ENCODE measurements at places on chromosomes 6 and 20. TPM values are rescaled to one million over a fixed set of nuclear protein-coding genes. Genes with fewer than 3 reads are reported as not detected.

The CCDC28A gene
- 14.6 TPM for total RNA-seq

The TINAG gene
- not detected for total RNA-seq

GRCh38 chr6:164744301-164744700, 565.1 kb downstream of the C6orf118 start:
- no peaks in the 10 kb centered on the region for H3K27me3 ChIP-seq
- no peak overlapping the region for H3K27ac ChIP-seq
- no peak for DNase-seq
- H3K4me1 ChIP-seq = no peaks in the 10 kb centered on the region

DNA sequence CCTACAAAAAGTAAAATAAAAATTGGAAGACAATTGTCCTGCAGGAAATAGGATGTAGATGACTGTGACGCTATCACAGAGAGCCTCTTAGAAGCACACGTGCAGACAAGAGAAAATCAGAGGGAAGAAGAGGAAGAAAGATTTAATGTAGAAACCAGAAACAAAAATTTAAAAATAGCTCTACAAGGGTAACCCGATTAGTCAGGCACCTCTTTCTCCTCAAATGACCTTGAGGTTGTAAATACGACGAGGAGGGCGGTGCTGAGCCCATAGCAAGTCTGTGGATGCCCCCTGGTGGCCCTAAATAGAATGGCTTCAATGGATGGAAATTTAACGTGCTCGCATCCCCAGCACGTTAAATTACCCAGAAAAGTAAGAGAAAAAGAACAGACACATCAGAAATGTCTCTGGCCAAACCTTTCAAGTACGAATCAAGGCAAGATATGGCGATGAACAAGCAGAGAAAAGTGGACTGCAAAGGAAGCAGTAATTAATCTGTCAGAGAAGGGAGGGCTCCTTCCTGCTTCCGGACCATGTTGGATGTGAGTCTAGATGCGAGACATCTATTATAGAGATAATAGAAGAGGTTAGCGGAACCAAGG, 4.2 kb upstream of the PRPH2 start:
- peaks cover 2% of the 10 kb centered on the region for H3K36me3 ChIP-seq
- H3K27me3 ChIP-seq = no peaks in the 10 kb centered on the region
- DNase-seq = no peak
- H3K27ac ChIP-seq = peak overlapping the region; percentile 96
- peaks cover 19% of the 10 kb centered on the region for H3K4me1 ChIP-seq

DNA sequence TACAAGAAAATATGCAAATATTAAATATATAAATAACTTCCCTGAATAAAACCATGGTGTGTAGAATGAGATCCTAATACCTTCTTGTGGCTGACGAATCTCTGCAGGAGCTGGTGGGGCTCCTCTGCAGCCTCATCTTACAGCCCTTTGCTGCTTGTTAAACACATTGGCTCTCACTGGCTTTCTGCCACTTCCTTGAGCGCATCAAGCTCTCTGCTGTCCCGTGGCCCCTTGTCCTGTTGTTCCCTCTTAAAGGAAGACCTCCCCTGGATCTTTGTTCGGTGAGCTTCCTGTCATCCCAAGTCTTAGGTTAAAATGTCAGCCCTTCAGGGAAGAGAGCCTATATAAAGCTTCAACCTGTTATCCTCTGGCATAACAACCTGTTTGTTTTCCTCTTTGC, 519.6 kb downstream of the DOK5 start:
- no peak for DNase-seq
- no peak overlapping the region for H3K4me3 ChIP-seq
- H3K27ac ChIP-seq = no peak overlapping the region
- no peaks in the 10 kb centered on the region for H3K27me3 ChIP-seq
- no peaks in the 10 kb centered on the region for H3K36me3 ChIP-seq

DNA sequence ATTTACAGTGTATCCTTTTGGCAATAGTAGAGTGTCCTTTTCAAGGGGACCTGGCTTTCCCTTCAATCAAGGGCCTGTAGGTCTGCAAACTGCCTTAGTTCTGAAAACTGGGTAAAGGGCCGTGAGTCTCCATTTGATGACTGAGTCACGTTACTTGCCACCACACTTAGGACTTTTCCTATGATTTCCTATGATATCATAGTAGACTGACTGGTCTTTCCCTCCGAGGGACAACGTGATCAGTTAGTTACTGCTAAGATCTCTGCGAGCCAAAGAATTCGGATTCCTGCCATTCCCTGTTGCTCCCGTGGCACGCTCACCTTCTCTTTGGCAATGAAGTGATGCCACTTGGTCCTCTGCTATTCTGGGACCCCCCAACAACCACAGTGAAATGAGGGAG, 8.4 kb downstream of the ZNF831 start:
- H3K27ac ChIP-seq = no peak overlapping the region
- no peak for DNase-seq
- H3K36me3 ChIP-seq = peaks cover 34% of the 10 kb centered on the region
- H3K4me1 ChIP-seq = peaks cover 3% of the 10 kb centered on the region

Measured in activated B cell treated with CpG ODN at 0.5 μM for 24 hours (primary cell).